ENCODE measurements at places on chromosomes 4 and X.

GRCh38 chr4:148216866-148217814 lies 225.1 kb downstream of the NR3C2 start:
- DNase-seq = no peak

DNA sequence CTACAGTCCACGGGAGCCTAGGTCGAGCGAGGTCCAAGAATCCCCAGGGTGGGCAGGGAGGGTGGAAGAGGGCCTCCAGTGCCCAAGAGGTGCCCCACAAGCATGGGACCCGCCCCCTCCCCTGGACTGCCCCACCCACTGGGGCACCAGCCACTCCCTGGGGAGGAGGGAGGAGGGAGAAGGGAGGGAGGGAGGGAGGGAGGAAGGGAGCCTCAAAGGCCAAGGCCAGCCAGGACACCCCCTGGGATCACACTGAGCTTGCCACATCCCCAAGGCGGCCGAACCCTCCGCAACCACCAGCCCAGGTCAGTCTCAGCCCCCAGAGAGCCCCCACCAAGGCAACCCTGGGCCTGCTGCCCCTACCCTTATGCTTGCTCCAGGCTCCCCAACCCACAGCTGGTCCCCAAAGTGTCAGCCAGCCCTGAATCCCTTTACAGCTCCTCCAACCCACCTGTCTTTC lies at the start of gene GATA1:
GATA1 (plus strand) TSS at position 250 of the 460 bp plus-strand sequence. CDS start 4,520 bp downstream, outside the sequence.
- no peak for DNase-seq

DNA sequence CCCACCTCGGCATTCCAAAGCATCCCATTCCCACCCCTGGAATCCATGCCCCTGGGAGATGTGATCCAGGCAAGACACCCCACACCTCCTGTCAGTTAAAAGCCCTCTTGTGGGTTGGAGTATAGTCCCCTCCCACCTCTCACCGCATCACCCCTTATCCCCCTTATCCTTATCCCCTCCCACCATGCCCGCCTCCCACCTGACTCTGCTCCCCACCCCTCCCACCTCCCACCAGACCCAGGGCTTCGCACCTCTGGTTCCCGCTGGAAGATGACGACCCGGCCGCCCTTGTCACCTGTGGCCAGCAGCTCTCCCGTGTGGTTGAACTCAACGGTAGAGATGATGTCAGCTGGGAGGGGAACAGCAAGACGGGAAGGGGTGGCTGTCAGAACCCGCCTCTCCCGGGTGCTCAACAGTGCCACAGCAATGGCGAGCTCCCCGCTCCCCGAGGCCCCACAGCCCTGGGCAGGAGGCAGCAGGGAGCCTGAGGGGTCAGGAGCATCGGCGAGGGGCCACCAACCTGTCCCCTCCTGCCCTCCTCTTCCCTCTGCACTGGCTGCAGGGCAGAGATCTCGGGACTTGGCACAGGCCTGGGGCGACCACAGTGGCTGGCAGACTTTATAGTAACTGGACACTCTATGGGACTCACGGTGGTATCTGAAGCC lies 91.5 kb downstream of the PPP2R2C start:
- no peak for DNase-seq

DNA sequence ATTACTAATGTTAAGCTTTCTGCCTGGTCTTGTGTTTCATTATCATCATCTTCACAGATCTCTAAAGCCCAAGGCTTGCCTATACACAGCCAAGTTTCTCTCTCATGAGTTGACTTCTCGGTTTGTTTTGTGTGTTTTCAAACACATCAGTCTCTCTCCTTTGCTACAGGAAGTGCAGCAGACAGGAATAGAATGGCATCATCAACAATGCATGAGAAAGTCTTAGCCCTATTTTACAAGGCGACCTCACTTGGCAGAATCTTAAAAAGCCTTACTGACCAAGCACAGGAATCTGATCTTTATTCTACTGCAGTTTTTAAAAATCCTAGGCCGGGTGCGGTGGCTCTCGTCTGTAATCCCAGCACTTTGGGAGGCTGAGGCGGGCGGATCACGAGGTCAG lies 36.8 kb downstream of the CC2D2A start:
- DNase-seq = no peak

DNA sequence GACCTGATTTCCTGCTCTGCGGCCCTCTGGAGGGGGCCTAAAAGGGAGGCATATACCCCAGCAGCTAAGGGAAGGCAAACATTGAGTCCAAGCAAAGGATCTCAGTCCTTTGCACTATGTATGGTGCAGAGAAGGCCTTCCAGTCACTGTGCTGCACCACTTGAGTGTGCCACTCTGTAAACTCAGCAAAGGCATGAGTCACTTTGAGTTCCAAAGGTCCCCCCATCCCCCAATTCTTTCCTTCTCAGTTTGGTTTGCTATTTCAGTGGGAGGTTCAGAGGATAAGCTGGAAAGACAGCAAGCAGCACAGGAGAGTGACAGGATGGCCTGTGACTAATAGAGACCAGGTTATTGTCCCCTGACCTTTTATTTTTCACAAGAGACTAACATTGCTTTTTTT lies 131.3 kb downstream of the FHDC1 start:
- DNase-seq = no peak

DNA sequence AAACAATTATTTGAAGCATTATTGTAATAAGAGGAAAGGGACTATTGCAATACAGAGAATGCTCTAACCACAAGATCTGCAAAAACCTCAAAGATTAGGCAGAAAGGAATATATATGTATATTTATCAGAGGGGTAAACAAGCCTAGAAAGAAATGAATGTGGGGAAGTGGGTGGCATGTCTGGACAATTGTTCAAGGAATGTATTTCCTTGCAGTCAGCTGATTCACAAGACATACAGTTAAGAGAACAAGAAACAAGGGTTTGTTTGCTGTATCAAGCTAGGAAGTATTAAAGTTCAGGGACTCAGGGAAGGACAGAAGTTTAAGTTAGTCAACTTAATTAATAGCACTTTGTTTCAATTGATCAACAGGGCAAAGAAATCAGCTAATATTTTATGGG lies 514.7 kb downstream of the CENPC start:
- DNase-seq = no peak

GRCh38 chrX:121000589-121000988 lies 15.0 kb upstream of the CT47A1 start:
- no peak for DNase-seq

DNA sequence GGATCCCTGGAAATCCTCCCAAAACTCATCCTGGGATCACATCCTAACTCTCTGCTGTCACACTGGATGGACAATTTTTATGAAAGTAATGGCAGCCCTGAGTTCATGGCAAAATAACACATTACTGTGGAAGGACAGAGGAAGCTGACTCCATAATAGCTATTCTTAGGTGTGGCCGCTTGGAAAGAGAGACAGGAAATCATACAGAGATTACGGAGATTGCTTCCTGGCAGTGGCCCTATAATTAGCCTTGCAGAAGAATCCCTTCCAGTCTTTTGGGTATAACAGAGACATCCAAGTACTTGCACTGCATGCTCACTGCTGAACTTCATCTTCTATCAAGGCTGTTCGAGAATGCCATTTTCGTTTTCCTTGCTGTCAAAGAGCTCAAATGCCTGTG lies 133.1 kb upstream of the VCX start:
- DNase-seq = no peak

- DNase-seq = no peak
Measured at GRCh38 chrX:28701222-28701621, 114.0 kb downstream of the IL1RAPL1 start.

DNA sequence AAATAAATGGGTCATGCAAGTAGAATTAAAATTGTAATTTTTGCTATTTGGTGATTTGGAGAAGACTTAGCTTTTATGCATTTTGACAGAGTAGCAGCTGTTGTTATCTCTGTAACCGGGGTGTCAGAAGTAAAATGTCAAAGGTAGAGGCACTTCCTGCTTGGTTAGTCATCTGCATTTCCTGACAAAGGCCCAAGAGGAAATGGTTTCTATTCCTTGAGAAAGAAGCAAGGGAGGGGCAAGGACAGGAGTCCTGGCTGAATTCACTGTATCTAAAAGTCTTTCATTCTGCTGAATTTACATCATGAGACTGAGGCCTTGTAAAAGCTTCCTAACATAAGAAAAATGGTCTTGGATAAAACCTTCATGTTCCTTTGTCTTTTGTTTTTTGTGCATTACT lies 550.9 kb upstream of the BOD1L1 start:
- no peak for DNase-seq

DNA sequence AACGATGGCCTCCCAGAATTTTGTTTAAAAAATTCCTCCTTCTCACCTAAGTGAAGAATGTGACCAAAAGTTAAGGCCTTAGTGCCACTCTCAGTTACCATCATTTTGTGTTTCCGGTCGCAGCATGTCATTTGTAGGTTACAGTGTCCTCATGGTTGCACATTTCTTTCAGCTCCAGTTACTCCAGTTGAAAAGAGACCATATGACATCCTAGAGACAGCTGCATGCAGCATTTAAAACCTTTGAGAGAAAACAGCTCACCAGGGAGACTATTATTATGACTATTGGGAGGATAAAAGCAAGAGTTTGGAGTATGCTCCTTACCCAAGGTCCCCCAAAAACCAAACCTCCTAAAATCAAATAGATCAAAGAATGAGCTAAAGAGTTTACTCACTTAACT lies 45.8 kb downstream of the MGARP start:
- DNase-seq = no peak

DNA sequence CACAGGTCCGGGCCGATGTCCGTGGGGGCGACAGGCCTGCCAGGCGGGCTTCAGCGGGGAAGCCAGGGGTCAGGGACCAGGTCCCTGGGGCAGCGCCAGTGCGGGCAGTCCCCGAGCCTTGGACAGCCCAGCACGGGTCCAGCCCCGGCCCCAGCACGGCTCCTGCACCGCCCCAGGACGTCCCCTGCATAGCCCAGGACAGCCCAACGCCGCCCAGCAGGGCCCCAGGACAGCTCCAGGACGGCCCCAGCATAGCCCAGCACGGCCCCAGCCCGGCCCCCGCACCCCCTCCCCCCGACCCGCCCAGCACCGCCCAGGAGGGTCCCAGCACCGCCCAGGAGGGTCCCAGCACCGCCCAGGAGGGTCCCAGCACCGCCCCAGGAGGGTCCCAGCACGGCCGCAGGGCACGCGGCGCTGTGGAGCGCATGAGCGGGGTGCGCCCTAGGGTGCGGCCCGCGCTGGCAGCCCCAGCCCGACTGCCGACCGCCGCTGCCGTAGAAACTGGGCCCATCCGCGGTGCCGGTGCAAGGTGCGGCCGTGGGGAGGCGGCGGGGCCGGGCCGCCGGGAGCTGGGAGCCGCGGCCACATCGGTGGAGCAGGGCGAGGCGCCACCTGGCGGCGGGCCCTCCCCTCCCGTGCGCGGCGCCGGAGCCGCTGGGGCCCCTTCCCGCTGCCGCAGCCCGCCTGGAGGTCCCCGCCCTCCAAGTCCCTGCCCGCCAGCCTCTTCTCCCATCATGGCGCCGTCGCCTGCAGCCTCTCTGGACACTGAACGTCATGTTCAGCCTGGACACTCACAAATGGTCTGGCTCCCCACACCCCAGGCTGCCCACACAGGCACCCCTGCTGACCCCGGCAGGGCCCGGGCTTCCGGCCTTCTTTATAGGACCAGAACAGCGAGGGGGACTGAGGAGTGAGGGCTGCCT lies 106.8 kb upstream of the NKX1-1 start:
- no peak for DNase-seq

DNA sequence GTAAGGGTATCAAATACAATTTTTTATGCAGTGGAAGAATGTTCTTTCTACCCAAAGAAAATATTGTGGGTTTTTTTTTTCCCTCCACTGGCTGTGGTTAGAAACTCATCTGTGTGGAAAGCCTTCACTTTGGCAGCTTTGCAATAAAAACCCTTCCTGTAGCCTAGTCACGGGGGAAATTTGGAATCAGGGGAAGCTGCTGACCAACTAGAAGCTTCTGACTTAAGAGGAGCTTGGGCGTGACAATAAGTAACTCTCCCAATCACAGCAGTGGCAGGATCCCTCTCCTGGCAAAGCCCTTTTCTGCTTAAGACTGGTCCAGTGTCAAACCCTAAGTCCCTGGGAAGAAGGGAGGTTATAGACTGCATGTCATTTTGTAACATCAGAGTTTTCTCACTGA lies 87.9 kb downstream of the LRRC66 start:
- DNase-seq = no peak

DNA sequence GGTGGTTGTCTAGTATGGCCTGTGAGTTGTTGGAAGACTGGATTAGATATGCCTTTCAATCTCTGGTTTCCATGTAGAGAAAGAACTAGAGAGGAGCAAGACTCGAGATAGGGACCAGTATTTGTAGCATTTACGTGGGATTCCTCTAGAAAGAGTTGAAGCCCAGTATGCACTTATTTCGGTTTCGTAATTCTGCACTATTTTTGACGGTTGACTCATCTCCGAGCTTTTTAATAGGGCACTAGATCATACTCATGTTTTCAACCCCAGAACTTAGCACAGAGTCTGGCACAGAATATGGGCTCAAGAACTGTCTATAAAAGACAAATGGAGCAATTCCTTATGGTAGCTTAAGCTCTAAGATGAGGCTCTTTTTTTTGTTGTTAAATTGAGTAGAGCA lies 15.7 kb downstream of the HELT start:
- no peak for DNase-seq

DNA sequence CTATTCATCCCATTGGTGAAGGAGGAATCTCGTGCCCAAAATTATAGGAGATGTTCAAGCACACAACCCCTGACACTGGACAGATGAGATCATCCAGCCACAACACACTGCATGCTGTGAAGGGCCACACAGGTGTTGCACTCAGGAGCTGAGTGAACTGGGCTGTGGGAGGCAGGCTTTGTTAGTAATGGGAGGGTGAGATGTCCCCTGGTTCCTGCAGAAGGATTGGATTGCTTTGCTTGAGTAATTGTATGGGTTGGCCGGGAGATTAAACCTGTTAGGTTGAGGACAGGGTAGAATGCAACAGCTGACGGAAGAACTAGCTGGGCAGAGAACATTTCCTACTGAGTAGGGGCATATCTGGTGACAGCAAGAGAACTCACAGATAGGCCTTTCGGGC lies 152.2 kb downstream of the TACR3 start:
- DNase-seq = no peak

DNA sequence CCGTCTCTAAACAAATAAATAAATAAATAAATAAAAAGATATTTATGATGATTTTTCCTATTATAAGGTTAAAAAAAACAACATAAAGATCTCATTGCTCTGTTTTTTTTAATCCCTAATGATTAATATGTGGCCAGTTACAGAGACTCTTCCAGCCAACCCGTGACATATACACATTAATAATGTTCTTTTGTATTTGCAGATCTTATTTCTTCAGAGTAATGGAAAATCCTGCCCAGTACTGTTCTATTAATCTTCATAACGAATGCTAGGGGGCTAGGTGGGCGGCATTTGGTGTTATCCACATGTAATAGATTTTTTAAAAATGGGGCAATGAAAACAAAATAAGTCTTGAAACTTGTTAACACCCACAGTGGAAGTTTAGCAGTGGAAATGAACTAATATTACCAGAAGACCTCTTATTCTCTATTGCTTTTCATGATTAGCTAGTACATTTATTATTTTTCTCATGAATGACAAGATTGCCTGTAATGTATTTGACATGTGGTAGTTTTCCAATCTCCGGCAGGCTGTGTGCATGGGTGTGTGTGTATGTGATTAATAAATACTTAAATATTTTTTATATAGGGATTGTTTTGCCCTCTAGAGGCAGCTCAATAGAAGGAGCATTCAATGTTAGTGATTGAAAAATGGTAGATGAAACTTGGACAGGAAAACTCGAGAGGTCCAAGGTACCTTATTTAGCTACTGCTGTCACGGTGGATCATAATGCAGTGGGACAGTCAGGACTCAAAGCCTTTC lies 457.4 kb downstream of the IL1RAPL1 start:
- DNase-seq = peak; percentile 4
